RCC 7860 (cell line): ENCODE measurements at places on chromosomes 7 and 10.

DNA sequence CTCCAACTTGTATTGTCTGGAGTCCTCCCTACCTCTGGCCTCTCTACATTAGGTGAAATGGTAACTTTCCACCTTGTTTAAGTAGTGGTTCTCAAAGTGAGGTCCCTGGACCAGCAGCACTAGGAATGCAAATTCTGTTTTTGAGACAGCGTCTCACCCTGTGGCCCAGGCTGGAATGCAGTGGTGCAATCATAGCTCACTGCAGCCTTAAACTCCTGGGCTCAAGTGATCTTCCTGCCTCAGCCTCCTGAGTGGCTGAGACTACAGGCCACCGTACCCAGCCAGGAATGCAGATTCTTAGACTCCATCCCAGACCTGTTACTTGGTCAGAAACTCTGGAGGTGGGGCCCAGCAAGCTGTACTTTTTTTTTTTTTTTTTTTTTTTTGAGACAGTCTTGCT is 6.8 kb upstream of the TBL2 start:
- no peak for DNase-seq

- DNase-seq = no peak
Observed at GRCh38 chr7:144771174-144771573, 64.7 kb downstream of the TPK1 start.

DNA sequence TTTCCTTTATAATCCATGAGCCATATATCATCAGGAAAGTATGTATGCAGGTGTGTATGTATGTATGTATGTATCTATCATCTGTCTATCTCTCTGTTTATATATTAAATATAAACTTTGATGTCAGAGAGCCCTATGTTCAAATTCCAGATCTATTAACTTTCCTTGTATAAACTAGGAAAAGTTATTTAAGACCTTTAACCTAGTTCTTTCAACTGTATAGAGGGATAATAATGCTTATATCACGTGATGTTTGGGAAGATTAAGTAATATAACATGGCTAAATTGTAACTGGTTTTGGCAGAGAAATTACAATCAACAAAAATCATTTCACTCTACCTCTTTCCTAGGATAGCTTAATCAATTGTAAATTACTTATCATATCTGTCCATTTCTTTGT is 628.3 kb upstream of the IGFBP3 start:
- DNase-seq = no peak

DNA sequence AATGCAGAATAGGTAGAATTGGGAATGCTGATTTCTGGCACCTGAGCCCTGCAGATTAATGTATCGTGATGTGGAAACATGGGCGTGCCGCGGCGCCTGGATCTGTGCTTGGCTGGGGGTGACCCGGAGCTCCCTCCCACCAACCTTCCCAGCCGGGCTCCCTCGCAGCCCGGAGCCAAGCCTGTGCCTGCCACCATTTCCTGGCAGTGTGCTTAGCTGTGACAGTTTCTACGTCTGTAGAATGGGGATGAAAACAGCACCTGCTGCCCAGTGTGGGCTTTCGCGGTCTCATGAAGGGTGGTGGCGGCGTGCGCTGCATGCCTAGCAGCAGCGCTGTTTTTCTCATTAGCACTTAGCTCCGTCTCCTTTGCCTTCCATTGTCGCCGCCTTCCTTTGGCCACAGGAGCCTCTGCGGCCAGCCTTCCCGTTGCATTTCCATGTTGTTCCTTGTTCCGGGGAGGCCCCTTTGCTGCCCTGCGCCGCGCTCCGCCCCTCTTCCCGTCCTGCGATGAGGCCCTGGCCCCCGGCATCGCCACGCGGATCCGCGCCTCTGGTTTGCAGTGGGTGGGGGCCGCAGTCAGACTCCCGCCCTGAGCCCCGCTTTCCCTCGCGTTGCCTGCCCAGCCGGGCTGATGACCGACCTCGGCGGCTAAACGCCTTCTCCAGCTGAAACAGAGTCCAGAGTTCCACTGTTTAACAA is 84.2 kb downstream of the CUL1 start:
- no peak for DNase-seq

GRCh38 chr7:131424219-131424822 is 96.6 kb downstream of the MKLN1 start:
- DNase-seq = peak; percentile 51
